Progenitor cell of endocrine pancreas (in vitro differentiated cells): ENCODE measurements at places on chromosomes 4 and X.

DNA sequence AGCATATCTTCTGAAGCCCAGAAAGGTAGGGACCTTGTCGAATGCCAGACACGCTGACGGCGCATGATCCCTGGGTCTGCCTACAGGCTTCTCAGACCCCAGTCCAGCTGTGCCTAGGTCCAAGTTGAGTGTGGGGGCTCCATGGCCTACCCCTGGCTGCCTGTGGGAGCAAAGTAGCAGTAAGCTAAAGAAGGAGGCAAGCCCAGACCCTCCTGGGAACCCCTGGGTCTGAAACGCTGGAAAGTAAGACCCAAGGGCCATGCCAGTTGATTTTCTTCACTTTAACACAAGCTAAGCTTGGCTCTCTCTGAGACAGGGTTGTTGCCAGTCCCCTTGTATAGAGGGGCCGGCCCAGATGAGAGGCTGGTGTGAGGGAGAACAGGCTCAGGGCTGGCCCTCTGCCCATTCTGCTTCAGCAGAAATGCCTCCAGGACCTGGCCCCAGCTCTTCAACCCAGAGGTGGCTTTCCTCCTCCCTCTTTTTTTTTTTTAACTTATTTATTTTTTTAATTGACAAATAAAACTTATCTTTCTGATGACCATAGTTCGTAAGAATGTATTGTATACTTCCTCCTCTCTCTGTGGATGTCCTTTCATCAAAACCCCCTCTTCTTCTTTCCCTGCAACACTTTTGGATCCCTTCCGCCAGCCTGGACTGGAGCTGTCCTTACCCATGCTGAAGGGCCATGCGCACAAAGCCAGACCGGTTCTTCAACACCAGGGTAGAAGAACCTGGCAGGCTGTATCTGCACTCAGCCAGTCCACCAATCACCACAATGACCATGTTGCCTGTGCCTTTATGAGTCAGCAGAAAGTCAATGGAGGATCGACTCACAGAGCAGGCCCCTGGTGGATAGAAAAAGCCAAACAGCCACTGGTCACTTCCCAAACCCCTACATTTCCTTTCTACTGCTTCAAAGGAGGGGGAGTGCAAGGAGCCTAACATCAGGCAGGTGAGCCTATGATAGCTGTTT, 7.1 kb downstream of the AWAT2 start:
- no peak for DNase-seq

GRCh38 chr4:87120411-87121162, 99.8 kb downstream of the KLHL8 start:
- no peak for DNase-seq

DNA sequence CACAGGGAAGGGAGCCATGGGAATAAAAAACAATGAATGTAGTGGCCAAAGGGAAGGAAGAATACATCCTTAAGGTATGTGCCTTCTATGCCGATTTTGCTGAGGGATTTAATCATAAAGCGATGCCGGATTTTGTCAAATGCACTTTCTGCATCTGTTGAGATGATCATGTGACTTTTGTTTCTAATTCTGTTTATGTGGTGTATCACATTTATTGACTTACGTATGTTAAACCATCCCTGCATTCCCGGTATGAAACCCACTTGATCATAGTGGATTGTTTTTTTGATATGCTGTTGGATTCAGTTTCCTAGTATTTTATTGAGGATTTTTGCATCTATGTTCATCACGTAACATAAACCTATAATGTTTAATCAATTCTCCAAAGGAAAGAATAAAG, 60.0 kb downstream of the SSX7 start:
- no peak for DNase-seq

DNA sequence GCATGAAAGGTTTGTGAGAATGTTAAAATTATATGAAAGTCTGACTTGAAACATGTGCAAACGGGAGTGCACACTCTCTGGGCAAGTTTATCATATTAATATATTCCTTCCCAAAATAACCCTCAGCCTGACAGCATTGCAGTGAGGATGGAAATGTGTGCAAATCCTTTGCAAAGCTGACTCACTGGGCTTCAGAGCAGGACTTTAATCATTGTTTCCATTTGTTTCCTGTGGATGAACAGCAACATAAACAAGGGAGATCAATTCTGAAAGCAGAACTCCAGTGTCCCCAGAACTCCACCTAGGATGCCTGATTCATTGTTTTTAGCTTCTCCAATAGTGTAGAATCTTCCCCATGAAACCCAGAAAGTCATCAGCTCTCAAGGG, 32.9 kb downstream of the SLC2A9 start:
- DNase-seq: no peak

DNA sequence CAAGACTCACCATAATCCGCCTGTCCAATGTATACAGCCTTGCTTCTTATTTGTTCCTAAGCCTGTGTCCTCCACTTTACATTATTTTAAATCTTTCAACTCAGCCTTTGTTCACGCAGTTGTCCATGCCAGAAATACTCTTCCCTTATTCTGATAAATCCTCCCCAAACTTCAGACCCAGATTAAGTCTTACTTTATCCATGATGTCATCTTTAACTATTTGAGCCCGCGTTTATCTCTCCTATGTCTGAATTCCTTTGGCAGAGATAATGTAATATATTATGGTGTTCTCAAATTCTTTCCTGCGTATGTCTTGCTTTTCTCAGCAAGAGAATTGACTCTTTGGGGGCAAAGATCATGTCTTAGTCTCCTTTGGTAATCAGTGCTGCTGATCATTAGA, 129.6 kb downstream of the LUZP4 start:
- DNase-seq: no peak

- DNase-seq: no peak
Observed at GRCh38 chr4:59500103-59500502, 1700.0 kb upstream of the ADGRL3 start.

DNA sequence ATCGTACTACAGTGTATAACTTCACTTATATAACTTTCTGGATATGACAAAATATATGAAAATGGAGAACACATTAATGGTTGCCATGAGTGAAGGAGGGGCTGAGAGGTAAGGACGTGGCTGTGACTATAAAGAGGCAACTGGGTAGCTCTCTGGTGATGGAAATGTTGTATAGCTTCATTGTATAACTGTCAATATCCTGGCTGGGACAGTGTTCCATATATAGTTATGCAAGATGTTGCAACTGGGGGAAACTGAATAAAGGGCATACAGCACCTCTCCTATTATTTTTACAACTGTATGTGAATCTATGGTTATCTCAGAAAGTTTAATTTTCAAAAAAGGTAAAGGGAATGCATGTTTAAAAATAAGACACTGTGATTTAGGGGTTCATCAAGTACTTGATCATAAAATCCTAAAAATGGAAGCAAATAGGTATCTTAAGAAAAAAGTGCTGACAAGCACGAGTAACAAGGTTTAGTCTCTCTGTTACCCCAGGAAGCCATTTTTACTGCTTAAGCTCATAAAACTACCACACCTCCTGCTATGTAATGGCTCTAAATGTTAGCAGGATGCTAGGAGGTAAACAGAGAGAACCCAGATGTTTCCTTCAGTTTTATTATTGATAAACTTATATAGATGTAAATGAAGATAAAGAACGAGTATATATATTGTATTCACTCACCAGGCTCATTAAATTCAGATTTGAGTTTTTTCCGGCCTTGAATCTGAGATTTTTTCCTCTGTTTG, 34.0 kb downstream of the NAF1 start:
- no peak for DNase-seq

GRCh38 chr4:132564920-132565319, 584.2 kb upstream of the PCDH10 start:
- DNase-seq: no peak

GRCh38 chrX:40644821-40645358, 2.5 kb downstream of the CXorf38 start:
- DNase-seq: no peak

GRCh38 chrX:27439771-27440170, 23.4 kb downstream of the PPP4R3C start:
- DNase-seq: no peak

DNA sequence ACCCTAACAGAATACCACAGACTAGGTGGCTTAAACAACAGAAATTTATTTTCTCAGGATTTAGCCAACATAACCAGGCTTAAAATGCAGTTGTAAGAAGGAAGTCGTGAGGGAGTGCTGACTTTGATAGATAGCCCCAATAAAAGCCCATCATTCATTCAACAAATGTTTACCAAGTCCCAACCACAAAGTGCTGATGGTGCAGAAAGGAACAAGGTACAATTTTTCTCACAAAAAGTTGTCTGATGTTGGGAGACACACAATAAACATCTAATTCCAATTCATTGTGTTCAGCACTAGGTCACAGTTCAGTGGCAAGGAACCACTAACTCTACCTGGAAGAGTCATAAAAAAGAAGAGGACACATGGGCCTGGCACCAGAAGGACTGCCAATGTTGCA, 42.2 kb downstream of the AKAP4 start:
- no peak for DNase-seq

DNA sequence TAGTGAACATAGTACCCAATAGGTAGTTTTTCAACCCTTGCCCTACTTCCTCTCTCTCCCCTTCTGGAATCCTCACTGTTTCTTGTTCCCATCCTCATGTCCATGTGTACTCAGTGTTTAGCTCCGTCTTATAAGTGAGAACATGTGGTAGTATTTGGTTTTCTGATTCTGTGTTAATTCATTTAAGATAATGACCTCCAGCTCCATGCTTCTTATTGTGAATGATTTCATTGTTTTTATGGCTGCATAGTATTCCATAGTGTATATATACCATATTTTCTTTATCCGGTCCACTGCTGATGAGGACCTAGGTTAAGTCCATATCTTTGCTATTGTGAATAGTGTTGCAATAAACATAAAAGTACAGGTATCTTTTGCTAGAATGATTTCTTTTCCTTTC, 31.0 kb downstream of the IRF2 start:
- DNase-seq: no peak

- DNase-seq: no peak
Observed at GRCh38 chr4:140930011-140930410, 173.8 kb upstream of the TBC1D9 start.
